ENCODE measurements at places on chromosomes 2 and 18.
A peak's percentile ranks its signal among the peaks of the same experiment; 100 is the strongest.

DNA sequence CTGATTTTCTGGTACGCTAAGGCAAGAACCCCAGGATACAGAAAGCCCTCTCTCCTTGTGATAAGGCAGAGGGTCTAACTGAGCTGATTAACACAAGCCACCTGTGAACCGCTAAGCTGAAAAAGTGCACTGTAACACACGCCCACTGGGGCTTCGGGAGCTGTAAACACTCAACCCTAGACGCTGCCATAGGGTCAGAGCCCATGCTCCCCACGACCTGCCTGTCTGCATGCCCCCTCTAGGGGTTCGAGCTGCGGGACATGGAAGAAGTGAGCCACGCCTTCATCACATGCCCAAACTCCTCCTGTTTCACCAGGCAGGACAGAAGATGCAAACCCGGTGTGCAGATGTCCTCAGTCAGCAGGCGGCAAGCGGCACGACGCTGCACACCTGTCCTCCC lies 173.9 kb upstream of the RAB12 start:
- DNase-seq = no peak

DNA sequence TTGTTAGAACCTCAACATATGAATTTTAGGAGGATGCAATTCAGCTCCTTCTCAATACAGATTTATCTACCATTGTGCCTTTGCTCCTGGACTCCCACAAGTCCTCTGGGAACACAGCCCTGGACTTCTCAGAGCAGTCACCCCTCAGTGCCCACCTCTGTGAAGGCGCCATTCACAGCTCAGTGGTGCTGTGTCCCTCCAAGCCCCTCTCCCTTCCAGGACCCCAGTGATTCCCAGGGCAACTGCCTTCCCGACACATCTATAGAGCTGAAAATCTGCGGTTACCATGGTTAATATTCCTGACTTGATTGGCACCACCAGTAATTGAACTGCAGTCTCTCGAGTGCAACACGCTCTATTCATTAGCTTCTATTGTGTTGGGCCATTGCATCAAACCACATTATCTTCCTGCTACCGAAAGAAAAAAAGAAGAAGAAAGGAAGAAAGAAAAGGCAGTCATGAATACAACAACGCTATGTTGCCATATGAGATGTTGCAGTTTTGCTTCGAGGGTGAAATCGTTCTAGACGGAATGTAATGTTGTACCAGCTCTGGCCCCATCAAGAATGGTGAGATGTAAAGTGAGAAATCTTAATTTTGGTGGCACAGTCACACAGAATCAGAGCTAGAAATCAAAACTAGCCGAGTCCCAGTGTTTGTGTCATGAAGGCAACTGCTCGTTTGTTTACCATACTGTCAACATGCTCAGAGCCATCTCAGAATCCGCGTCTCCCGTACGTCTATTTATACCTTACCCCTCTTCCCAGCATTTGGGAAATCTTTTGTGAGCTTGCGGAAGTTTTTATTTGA lies 524.0 kb upstream of the ID2 start:
- DNase-seq = no peak

GRCh38 chr2:46308629-46309028 lies 11.4 kb downstream of the EPAS1 start:
- no peak for DNase-seq

- no peak for DNase-seq
These were observed 134.6 kb upstream of the ZEB2 start for GRCh38 chr2:144654523-144654922.

GRCh38 chr2:2232167-2232566 lies 98.9 kb downstream of the MYT1L start:
- DNase-seq = peak; percentile 40

- no peak for DNase-seq
These were observed 40.1 kb downstream of the ARHGAP25 start for GRCh38 chr2:68774569-68775271.

- DNase-seq = no peak
These were observed 238.9 kb downstream of the FHOD3 start for GRCh38 chr18:36536426-36536825.

GRCh38 chr2:133573491-133574162 lies 5.4 kb upstream of the NCKAP5 start:
- no peak for DNase-seq

DNA sequence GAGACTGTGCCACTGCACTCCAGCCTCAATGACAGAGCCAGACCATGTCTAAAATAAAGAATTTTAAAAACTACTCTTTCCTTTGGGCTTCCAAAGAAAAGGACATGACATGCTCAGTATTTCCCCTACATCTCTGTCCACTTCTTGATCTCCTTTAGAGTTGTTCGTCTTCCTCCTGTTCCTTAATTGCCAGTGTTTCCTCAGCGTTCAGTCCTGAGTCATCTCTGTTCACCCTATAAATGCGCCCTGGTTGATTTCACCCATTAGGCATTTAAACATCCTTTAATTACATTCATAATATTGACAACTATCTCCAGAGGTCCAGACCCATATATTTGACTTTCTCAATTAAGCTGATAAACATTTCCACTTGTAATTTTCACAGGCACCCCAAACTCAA lies 64.0 kb downstream of the AAK1 start:
- no peak for DNase-seq

GRCh38 chr2:208318127-208318526 lies 52.1 kb downstream of the PIKFYVE start:
- no peak for DNase-seq

Measured in breast epithelium (tissue), 4 donors.